ENCODE measurements at places on chromosomes 7 and 10.

- no peak for DNase-seq
These were observed 495.3 kb downstream of the LRMDA start for GRCh38 chr10:75926763-75927162.

- no peak for DNase-seq
These were observed 208.7 kb upstream of the GLI3 start for GRCh38 chr7:42445691-42446090.

- DNase-seq, result no peak
These were observed 26.4 kb downstream of the ZNRF2 start for GRCh38 chr7:30310674-30311362.

DNA sequence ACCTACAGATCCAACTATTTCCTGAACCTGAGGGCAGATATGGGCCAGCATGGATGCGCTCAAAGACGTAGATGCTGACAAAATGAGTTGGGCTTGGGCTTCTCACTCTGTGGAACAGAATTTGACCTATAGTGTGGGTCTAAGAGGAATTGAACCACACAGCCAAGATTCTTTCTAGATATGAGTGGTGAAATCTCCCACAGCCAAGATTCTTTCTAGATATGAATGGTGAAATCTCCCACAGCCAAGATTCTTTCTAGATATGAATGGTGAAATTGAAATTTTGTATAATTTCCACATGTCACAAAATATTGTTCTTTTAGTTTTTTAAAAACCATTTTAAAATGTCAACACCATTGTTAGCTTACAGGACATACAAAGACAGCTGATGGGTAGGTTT, 215.4 kb upstream of the LRGUK start:
- no peak for DNase-seq

- DNase-seq, result no peak
These were observed 65.6 kb downstream of the CTBP2 start for GRCh38 chr10:125094806-125095205.

- DNase-seq, result no peak
These were observed 79.8 kb upstream of the PDE1C start for GRCh38 chr7:32150039-32150438.

DNA sequence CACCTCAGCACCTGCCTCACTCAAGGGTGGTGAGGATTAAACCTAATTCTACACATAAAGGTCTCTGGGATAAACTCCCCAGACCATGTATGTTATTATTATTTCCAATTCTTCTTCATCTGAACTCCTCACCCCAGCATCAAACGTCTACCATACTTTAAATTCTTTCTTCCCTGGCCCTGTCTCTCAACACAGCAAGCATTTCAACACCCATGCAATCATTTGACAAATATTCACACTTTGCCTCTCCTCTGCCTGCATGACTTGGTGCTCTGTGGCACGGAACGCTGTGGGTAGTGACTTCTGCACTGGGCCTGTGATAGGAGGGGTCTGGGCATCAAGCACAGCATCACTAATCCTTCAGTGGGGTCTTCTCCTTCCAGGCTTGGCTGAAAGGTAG, 490.8 kb downstream of the TNS3 start:
- no peak for DNase-seq

DNA sequence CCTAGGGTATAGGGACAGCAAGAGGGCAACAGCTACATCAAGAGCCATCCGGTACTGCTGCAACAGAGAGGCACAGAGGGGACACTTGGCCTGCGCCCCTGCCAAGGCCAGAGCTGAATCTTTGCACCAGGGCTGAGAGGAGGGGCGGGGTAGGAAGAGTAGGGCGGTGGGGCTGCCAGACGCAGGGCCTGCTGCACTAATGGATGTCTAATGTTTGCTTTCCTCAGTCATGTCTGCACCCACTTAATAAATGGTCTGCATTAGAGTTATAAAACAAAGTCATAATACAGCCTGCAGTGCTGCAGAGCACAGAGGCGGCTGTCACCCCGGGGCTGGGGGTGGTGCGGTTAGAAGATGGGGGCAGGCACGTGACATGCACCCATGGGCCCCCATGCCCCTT, 42.2 kb upstream of the SLC29A3 start:
- DNase-seq, result no peak

DNA sequence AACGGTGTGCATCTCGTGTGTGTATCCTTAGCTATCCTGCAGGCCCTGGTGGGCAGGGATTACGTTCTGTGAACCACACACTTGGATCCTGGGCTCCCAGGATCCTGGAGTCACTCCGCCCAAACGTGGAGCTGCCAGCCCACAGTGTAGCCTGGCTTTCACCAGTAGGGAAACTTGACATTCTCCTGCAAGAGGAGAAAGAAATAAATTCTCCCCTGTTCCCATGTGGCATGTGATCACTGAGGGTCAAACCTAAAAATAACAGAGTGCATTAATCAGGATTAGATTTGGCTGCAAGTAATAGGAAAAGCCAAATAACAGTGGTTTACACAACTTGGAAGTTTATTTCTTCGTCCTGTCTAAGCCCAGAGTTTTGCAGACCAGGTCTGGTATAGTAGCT, 32.3 kb downstream of the PALD1 start:
- DNase-seq, result no peak

- no peak for DNase-seq
These were observed 79.9 kb downstream of the ELFN1 start for GRCh38 chr7:1749864-1750466.

- no peak for DNase-seq
These were observed 329.2 kb upstream of the COBL start for GRCh38 chr7:51645702-51646298.

DNA sequence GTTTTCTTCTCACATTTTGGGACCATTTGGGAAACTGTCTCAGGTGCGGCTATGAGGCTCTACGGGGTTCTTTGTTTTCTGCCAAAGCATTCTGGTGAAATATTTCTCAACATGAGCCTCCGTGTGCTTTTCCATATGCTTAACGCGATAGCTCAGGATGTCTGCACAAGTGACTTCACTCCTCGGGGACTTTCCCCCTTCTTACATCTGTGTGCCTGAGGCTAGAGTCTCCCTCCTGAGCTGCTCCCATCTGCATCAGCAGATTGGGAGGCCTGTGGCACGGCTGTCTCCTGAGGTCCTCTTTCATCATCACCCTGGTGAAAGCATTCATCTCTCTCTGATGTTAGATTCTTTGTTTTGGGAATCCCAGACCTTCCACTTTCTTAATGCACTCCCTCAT, 1190.9 kb downstream of the TYW1 start:
- no peak for DNase-seq

GRCh38 chr10:17101257-17101909, 28.2 kb downstream of the CUBN start:
- DNase-seq, result no peak

- no peak for DNase-seq
These were observed 43.6 kb downstream of the NSUN6 start for GRCh38 chr10:18607503-18608378.

DNA sequence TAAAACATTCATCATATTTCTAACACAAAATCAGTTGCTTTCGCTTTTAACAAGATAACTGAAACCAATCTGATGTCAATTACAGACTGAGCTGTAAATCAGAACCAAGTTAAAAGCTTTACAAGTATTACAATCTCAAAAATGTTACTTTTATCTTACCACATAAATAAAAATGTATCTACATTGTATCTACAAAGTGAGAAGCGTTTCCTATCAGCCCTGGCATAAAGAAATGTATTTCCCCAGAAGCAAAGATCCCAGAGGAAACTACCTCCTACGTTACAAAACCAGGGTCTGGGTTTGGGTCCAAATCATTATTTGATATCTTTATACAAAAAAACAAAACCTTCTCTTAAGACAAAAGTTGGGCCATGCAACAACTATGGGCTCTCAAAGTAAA, 2.6 kb downstream of the SMURF1 start:
- no peak for DNase-seq

DNA sequence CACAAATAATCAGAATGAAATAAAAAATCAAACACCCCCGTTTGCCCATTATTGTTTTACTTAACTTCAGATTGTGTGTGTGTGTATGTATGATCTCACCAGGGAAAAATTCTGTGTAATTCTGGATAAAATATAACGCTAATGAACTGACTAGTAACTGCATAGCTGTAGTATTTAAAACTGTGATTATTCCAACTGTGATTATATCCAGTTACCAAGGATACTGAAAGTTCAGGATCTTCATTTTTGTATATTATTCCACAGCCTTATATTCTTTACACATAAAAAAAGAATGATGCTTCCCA, 2.9 kb downstream of the TWIST1 start:
- no peak for DNase-seq

- no peak for DNase-seq
These were observed 7.1 kb upstream of the FAM107B start for GRCh38 chr10:14781763-14782162.

DNA sequence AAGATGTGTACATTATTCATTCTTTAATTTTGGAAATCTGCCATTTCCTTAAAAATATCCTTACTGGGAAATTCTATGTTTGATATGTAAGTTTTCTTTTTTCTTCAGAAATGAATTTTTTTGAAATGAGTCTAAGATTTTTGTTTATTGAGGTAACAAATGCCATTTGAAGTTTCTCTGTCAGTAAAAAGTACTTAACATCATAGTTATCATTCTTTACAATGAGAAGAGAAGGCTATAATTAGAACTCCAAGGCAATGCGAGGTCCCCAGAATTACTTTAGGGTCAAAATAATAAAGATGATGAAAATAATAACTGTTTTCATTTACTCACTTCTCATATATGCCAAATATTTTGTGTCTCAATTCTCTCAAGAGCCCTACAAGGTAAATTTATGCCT, 37.0 kb upstream of the RHOBTB1 start:
- no peak for DNase-seq

DNA sequence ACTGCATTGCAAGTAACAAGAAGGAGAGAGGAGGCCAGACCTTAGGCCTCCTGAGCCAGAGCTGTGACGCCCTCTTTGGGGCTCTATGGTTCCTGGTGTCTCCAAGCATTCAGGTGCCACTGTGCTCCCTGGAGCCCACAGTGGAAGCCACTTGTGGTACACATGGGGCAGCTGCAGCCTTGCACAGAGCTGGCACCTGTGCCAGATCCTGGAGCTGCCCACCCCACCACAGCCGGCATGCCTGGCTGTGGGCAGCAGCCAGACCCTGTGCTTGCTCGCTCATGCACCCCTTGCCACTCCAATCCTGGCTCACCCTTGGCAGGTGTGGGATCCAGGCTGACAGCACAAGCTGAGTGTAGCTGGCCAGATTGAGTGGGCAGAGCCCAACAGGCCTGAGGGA, 173.8 kb upstream of the SMIM30 start:
- no peak for DNase-seq

DNA sequence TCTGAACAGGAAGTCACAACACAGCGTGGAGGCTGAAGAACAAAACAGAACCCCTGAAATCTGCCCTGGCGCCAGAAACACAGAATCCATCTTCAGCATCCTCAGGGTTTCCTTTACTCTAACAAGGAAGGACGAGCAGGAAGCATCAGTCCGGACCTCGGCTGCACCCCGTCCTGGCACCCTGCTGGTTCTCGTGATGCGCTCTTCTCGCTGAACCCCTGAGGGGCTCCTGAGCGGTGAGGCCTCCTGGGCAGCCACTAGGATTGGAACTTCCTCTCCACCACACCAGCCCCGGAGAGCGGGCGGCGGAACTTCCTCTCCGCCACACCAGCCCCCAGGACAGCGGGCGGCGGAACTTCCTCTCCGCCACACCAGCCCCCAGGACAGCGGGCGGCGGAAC, 461.9 kb downstream of the PTPRN2 start:
- DNase-seq, result no peak

GRCh38 chr10:30499816-30500215, 65.8 kb downstream of the MAP3K8 start:
- DNase-seq, result no peak

DNA sequence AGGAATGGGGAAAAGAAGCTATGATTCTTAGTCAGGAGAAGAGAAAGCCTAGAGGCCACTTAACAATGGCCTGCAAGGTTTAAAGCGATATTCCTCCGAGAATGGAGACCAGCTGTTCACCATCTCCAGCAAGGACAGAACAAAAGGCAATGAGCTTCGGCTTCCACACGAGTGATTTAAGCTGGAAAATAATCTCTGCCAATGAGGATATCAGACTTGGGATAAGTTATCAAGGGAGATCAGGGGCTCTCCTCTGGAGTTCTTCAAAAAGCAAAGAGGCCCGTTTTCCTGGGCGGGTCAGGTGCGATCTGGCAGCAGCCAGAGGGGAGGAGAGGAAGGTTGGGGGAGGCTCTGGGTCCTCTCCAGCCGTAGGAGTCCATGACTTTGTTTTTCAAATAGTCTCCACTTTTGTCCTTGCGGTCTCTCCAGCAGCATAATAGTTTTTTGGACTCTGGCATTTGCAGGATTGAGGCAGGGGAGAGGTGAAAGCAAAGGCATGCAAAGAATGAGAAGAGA, 211.3 kb downstream of the SKIDA1 start:
- DNase-seq, result no peak

- DNase-seq, result no peak
These were observed 9.5 kb upstream of the SMC3 start for GRCh38 chr10:110558041-110558440.

GRCh38 chr10:101290881-101291280, 61.6 kb upstream of the LBX1 start:
- DNase-seq, result no peak

All from CD4-positive, alpha-beta T cell treated with Interleukin-4 for 4 hours (primary cell).